Left lung (tissue), 14 donors: ENCODE measurements at places on chromosomes 7 and 10.
A peak's percentile ranks its signal among the peaks of the same experiment; 100 is the strongest.

- no peak for DNase-seq
Measured at GRCh38 chr7:99363286-99363685, 11.2 kb upstream of the ARPC1B start.

DNA sequence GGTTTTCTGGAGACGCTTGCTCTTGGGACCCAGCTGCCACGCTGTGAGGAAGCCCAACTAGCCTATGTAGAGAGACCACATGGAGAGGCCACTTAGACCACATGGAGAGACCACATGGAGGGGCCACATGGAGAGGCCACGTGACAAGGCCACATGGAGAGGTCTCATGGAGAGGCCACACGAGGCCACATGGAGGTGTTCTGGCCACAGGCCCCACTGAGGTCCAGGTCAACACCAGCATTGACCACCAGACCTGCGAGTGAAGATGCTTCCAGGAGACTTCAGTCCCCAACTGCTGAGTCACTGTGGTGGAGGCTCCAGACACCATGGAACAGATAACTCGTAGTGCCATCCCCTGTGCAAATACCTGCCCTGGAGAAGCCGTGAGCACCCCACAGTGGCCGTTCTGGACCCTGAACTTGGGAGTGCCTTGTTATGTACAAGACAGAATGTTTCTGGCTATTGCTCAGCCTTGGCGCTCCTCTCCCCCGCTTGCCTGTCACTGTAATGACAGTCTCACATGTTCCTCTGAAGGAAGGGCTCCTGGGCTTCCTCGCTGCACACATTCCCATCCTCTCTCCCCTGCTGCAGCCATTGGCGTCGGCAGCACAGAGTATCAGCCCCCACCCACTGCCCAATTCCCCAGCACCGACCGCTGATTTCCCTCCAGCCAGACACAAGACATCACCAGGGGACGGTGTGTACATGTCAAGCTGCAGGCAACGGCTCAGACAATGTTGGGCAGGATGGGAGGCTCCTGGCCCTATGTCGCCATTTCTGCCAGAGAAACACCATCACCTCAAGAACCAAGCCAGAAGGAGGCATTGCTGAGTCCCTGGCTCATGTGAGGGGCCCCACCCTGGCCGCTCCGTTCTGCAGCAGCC lies 49.0 kb upstream of the TNRC18 start:
- no peak for DNase-seq

- peak; percentile 71 for DNase-seq
Measured at GRCh38 chr7:80781561-80781979, 137.3 kb downstream of the SEMA3C start.

GRCh38 chr7:28174901-28175661 lies 5.5 kb downstream of the JAZF1 start:
- DNase-seq, result no peak

DNA sequence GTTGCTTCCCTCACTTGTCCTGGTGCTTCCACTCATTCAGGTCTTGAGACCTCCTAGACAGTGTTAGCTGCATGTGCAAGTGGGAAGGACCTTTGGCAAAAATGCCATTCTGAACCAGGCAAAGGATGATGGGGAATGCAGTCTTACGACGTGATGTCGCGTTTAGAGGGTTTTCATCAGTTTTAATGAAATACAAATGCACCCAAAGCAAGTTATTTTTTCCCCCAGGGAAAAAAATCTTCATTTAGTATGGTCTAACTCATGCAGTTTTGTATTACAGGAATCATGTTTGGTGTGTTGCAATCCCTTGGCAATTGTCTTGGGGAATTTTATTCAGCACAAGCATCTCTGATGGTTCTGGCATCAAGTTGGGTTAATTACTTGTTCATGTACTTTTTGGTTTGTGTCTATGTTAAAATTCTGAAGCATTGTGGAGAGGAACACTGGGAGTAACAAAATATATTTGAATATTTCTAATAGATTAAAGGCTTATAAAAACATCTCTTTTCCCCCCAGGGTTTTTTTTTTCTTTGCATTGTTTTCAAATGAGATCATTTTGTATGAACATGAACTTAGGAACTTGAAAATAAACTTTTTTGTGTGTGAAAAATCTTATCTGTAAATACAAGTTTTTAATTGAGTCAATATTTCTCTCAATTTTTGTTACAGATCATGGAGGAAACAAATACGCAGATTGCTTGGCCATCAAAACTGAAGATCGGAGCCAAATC lies 188.9 kb downstream of the BICC1 start:
- no peak for DNase-seq

- no peak for DNase-seq
Measured at GRCh38 chr7:33601101-33601500, 304.2 kb upstream of the BMPER start.

DNA sequence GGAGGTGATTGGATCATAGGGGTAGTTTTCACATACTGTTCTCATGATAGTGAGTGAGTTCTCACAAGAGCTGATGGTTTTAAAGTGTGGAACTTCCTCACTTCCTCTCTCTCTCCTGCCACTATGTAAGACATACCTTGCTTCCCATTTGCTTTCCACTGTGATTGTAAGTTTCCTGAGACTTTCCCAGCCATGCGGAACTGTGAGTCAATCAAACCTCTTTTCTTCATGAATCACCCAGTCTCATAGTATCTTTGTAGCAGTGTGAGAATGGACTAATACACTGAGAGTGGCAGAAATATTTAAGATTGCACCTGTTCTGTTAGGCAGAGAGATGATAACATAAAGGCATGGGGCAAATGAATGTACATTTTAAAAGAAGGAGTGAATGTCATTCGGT lies 507.8 kb downstream of the SORCS3 start:
- DNase-seq, result no peak

DNA sequence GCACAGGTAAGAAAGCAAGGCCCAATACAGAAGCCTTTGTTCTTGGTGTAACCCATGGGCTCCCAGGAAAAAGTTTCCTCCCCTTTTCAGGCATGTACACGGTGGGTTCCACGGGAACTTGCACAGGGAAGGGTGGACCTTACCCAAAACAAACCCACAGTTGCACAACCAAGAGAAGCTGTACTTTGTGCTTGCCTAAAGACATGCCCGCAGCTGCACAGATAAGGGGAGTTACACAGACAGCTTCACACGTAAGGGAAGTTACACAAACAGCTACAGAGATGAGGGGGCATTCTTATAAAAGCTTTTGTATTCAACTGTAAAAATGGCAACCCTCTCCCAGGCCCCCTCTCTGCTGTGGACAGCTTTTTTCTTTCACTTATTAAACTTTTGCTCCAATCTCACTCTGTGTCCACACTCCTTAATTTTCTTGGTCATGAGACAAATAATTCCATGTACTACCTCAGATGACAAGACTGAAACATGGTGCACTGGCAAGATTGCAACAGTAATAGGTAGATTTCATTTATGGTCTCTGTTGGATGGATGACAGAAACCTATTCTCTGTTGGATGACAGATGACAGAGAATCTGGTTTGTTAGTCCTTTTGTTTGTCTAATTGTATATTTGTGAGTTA lies 72.9 kb downstream of the ATE1 start:
- no peak for DNase-seq

DNA sequence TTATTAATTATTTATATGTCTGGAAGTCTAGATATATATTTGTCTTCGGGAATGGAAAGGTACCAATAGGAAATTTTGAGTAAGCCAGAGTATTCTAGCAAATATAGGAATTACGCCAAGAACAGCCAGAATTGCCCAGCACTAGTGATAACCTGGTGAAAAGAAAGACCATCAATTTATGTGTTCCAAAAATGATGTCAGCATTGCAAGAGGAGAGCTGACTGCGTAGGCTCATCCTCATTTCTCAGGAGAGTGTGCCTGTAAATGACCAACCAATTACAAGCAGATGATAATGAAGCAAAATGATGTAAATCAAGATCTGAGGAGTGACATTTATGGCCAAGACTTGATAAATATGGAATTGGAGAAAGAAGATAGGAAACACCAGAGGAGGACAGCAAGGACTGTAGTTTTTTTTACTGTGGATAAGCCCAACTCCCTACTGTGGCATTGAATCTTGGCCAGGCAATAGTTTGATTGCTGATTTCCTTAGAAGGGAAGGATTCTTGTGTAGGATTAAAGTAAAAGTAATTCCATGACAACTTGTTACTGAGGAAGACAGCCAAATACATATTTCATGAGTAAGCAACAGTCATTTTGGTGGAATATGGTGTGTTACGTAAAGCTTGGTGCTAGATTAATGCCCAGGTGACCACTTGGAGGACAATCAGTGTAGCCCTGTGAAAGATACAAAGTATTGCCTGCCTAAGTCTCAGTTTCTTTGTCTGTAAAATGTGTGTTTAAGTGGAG lies 590.8 kb downstream of the AUTS2 start:
- DNase-seq, result no peak

GRCh38 chr7:39504963-39505362 lies 61.2 kb upstream of the YAE1 start:
- DNase-seq, result no peak

GRCh38 chr10:8095959-8096358 lies 41.5 kb downstream of the GATA3 start:
- DNase-seq, result no peak

- no peak for DNase-seq
Measured at GRCh38 chr7:158613481-158613880, 25.9 kb upstream of the PTPRN2 start.

- no peak for DNase-seq
Measured at GRCh38 chr10:114908896-114909295, 29.1 kb upstream of the TRUB1 start.

DNA sequence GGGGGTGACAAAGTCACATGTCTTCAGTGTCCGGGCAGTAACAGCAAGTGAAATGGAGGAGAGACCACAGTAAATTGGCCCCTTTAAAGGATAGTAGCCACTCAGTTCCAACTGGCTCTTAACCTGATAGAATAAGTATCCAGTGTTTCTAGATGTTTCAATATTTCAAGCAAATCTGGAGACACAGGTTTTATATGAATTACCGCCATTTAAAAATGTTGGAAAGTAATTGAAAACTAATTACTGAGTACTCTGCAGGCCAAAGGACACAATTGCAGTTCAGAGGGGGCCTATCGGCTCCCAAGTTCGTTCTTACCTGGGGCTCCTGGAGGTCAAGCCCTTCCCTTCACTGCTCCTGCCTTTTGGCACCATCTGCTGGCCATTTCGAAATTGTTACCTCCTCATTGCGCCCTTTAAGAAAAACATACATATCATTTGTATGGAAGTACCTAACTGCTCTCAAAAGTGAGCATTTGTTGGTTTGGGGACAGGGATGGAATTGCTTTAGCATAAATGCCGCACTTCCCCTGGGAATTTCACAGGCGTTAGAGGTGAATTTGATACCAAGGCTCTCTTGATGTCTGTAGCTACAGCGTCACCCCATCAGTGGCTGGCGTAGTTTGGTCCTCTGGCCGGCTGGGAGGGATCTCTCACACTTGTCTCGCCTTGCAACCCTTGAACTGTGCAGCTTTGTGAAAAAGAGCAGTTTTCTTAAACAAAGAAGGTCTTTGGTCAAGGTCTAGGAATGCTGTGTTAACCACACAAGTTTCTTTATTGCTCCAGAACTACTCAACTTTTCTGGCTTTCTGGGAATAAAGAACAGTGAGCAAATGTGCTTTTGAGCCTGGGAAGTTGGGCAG lies 220.0 kb downstream of the ARHGAP21 start:
- DNase-seq, result peak; percentile 69

DNA sequence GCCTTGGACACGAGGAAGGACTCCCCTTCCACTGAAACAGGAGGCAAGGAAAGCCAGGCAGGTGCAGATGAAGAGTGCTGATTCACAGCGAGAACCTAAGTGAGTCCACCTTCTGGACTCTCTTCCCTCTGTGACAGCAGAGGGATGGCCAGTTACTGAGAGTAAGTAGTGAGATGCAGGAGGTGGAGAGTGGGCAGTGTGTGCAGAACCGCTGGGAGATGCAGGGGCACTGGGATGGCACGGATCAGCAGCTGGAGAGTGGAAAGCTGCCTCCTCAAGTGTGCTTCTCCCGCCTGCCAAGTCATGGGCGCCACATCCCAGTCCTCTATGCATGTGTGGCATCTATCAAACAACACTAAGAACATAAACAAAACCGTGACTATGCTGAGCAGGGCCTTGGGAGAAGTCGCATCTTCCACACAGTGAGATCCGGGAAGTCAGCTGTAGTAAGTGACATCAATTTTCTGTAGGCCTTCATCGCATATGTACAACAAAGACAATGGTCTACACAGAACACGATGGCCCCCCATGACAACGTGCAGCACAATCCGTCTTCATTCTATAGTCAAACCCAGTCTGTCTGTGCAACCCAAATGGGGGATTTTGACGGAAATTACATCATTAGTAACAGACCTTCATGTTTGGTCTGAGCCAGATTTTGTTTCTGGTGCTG lies 217.4 kb upstream of the KLF14 start:
- DNase-seq, result no peak

DNA sequence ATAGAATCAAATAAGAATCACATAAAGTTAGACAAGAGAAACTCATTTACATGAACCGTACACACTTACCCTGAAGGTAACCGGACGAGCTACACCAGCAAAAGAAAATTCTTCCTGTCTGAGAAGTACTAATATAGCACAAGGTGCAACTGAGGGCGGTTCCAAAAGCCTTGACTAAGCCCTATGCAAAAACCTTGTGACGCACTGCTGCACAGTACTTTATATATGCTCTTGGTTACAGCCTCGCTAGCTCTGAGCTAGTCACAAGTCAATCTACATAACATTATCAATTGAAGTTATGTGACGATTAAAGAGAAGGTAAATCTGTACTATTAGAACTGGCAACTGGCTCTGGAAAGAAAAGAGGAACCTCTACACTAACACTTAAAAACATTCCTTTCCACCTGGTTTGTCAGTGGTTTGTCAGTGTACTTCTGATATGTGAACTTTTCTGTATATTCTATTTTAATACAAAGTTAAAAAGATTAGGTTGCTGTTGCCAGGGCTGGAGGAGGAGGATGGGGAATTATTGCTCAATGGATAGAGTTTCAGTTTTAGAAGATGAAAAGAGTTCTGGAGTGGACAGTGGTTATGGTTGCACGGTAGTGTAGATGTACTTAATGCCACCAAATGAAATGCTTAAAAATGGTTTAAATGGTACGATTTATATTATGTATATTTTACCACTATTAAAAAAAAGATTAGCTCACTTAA lies 21.6 kb downstream of the NT5C3A start:
- peak; percentile 49 for DNase-seq

DNA sequence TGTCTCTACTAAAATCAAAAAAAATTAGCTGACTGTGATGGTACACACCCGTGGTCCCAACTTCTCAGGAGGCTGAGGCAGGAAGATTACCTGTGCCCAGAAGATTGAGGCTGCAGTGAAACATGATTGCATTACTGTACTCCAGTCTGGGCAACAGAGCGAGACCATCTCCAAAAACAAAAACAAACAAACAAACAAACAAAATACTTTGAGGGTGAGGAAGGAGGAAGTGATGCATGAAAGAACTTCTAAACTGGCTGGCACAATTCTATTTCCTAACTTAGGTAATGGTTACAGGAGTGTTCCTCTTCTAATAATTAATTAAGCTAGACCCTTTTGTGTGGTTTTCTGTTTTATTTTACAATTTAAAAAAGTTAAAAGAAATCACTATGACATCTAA lies 15.5 kb downstream of the WAPL start:
- DNase-seq, result no peak

DNA sequence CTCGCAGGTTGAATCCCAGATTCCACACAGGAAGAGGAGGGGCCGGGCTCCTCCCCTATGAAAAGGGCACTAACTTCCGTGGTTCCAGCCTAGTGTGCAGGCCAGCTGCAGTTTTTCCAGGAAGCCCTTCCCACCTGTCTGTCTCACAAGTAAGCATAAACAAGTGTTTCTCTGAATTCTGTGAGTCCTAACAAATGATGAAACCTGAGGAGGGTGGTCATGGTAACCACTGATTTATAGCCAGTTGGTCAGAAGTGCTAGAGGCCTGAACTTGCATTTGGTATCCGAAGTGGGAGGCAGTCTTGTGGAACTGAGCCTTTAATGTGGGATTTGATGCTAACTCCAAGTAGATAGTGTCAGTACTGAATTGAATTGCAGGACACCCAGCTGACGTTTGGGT lies 54.7 kb upstream of the STEAP4 start:
- no peak for DNase-seq

- DNase-seq, result no peak
Measured at GRCh38 chr10:22621726-22622125, 92.7 kb downstream of the PIP4K2A start.
